ENCODE measurements at places on chromosomes 5 and 9.

DNA sequence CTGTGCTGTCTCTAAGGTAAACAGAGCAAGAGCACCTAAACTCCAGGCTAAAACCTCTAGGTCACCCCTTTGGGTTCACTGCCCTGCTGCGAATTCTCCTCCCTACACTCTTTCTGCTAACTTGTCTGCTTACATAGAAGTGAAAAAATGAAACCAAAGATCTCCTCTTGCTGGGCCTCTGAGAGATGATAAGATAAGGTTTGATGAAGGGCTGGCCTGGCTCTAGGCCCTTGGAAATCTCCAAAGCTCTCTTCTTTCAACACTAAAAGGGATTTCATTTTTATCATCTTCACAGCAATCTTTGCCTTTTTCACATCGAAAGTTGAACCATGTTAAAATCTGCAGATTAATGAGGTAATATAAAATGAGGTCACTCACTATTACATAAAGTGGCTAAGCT lies 450.8 kb upstream of the TLE4 start:
- no peak for DNase-seq

DNA sequence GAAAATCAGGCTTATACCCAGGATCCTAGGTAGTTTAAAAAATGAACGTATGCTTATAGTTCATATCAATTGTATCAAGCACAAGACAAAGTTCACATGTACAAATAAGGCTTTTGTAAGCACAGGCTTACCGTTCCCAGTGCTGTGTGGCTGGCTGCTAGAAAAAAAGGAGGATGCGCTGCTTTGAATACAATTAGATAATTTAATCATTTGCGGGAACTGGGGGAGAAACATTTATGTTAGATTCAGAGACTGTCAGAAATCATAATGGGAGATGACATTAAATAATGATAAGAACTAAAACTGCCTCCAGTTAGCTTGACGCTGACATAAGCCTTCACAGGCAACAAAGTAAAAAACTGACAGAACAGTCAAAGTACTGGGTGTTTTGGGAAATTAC lies 93.2 kb downstream of the FNBP1 start:
- no peak for DNase-seq

DNA sequence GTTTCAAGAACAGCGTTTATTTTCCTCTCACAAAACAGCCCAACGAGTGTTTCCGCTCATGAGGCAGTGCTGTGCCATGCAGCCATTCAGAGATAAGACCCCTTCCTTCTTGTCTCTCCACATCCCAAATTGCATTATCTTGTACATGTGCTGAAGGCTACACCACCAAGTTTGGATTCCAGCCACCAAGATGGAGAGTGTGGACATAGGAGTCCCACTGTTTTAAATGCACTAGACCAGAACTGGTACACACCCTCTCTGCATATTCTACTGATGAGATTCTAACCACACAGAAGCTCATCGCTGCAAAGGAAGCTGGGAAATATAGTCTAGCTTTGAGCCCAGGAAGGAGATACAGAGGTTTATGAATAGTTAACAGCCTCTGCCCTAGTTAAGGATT lies 509.4 kb downstream of the NFIB start:
- no peak for DNase-seq

GRCh38 chr9:99000476-99001395 lies 57.0 kb downstream of the COL15A1 start:
- DNase-seq: peak; percentile 30

DNA sequence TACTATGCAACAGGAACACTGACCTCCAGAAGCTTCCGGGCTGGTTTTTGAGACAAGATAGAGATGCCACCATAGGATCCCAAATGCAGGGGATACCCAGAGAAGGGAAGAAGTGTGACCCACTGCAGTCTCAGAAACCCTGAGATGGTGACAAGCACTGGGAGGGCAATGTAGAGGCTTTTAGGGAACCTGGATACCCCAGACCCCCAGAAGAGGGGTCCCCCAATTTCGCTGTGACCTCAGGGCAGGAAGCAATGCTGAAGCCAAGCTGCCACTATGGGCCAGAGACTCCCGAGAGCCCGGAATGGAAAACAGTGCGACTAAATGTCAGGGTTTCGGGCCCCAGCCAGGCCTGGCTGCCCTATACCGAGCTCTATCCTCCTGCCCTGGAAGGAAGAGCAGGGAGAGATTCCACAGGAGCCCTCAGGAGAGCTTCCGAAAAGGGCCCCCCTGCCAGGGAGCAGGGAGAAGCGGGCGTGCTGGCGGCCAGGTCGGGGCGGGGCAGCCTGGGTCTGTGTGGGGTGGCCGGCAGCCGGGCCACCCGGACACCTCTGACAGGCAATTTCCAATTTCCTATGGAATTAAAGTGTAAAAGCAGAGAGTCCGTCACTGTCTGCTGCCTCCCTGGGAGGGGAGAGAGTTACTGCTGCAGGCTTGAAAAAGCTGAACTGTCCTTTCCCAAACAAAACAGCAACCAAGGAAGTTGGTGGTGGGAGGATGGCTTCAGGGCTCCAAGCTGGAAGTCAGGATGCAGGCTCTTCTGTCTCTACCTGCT lies 154.2 kb downstream of the FGF18 start:
- DNase-seq: no peak

GRCh38 chr5:74261421-74261820 lies 379.1 kb downstream of the ENC1 start:
- no peak for DNase-seq

All from T-helper 17 cell (primary cell).